ENCODE measurements at places on chromosomes 16 and 17.

GRCh38 chr16:8781797-8782196, 15.6 kb downstream of the TMEM186 start:
- no peak for DNase-seq

DNA sequence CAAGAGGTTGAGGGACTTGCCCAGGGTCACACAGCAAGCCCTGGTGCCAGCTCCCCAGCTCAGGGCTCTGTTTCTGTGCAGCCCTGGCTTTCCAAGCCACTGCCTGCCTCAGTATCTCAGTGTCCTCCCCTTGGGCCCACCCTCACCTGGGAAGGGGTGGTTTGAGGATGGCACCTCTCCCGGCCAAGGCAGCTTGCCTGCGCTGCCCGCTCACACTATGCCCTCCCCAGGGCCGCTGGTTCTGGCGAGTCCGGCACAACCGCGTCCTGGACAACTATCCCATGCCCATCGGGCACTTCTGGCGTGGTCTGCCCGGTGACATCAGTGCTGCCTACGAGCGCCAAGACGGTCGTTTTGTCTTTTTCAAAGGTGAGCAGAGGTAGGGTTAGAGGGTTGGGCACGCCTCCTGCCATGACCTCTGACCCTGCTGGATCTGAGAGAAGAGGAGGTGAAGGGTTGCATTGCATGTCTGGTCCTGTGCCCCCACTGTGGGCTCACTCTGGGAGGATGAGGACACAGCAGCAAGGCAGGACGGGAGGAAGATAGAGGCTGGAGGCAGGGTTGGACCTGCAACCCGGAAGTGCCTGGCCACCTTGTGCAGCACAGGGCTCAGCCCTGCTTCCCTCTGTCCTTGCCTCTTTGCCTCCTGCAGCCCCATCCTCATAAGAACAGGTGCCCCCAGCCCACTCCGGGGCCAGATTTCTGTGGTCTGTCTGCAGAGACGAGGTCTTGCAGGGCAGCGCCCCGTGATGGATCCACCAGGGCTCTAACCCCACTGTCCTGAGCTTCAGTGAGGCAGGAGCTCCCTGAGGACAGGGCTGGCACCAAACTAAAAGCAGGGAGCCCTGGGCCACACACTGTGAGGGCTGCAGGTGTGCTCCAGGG, 16.7 kb downstream of the MMP15 start:
- DNase-seq, result no peak

DNA sequence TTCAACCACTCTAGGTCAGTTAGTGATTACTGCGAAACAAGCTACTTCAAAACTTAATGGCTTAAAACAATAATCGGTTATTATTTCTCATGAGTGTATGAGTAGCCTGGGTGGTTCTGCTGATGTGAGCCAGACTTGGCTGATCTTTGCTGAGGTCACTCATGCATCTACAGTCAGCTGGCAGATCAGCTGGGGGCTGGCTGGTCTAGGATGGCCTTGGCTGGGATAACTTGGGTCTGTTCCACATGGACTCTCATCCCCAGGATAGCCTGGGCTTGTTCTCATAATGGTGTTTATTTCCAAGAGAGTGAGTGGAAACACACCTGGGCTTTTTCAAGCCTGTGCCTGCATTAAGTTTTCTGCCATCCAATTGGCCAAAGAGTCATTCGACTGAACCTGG, 13.0 kb downstream of the CCDC182 start:
- no peak for DNase-seq

- DNase-seq, result no peak
These were observed 71.8 kb upstream of the DOC2B start for GRCh38 chr17:253091-253846.

- no peak for DNase-seq
These were observed 638 bp upstream of the TMEM88 start for GRCh38 chr17:7854078-7854777.

GRCh38 chr17:6471531-6472465, 27.5 kb downstream of the PIMREG start:
- DNase-seq, result peak; percentile 81
